Inflammatory macrophage (primary cell): ENCODE measurements at places on chromosomes 12 and 14.

- DNase-seq, result peak; percentile 13
These were observed 1193.7 kb downstream of the GALC start for GRCh38 chr14:86799244-86799647.

- no peak for DNase-seq
These were observed 139.6 kb downstream of the DYRK2 start for GRCh38 chr12:67788118-67788517.

DNA sequence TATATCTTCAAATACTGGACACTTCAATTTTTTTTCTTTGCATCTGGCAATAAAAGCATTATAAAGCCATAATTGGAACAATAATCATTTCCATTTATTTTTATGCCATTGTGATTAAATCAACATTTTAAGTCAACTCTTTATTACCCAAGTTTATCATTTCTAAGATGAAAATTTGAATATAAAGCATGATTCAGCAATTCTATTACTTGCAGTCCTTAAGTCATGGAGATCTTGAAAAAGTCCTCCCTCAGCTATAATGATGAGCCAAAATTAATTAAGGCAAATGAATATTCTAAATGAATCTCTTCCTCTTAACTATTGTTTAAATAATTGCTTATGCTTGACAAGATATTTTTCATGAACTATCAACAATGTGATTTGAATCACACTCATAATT is 65.7 kb downstream of the LIN7A start:
- no peak for DNase-seq

DNA sequence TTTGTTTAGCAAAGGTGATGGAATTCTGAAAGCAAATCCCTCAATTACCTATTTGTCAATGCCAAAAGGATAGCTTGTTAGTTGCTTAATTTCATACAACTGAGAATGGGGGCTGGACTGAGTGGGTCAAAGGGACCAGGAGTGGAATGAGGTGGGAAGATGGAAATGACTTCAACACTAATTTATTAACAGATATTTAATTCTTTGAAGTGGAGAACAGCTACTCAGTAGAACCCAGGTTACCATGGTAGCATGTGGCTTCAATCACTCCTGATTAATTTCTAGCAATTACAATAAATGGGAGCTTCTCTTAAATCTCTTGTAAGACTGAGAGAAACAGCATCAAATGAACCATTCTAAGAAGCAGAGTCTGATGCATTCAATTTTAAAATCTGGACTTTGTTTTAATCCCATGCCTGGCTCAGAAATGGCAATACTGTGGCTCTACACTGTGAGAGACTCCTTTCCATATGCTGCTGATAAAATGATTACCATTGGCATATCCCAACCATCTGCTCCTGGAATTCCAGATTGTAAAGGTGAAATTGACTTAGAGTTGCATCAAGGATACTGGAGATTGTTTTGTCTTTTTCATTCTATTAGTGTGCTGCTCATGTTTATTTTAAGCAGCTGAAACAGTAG is 607.8 kb downstream of the SNAPC1 start:
- no peak for DNase-seq

- no peak for DNase-seq
These were observed 67.8 kb downstream of the PELI2 start for GRCh38 chr14:56185992-56186391.

DNA sequence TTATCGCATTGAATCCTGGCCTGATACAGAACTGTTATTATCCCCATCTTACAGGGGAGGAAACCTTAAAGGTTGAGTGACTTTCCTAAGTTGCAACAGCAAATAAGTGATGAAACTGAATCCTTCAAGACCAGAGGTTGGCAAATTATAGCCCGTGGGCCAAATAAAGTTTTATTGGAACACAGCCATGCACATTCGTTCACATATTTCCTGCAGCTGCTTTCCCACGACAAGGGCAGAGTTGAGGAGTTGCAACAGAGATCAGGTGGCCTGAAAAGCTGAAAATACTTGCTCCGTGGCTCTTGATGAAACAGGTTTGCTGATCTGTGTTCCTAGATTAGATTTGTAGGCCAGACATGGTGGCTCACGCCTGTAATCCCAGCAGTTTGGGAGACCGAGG is 126.7 kb downstream of the PHETA1 start:
- peak; percentile 44 for DNase-seq

DNA sequence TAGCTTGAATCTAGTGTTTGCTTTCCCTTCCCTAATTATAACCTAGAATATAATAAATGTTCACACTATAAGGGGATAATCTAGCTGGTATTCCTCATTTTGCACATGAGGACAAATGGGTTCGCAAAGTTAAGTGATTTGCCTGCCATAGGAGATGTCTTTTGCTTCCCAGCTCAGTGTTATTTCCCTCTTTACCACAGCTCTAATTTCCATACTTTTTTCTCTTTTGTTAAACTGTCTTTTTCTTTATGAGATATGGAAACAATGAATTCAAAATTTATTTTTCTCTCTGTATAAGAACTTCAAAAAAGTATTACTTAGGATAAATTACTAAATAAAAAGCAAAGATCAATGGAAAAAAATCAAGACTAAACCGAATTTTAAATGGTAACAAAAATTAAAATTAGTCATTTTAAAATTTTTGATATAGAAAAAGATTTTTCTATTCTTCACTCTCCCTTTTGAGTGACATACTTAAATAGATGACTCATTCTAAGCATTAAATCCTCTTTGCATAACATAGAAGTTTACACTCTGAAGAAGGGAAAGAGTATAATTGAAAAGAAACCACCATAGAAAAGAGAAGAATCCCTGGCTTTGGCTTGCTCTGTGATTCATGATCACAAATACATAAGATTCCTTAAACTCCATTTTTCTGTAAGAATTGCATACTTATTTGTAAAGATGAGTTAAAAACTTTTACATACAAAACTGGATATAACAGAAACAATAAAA is 97.3 kb downstream of the INSM2 start:
- no peak for DNase-seq

DNA sequence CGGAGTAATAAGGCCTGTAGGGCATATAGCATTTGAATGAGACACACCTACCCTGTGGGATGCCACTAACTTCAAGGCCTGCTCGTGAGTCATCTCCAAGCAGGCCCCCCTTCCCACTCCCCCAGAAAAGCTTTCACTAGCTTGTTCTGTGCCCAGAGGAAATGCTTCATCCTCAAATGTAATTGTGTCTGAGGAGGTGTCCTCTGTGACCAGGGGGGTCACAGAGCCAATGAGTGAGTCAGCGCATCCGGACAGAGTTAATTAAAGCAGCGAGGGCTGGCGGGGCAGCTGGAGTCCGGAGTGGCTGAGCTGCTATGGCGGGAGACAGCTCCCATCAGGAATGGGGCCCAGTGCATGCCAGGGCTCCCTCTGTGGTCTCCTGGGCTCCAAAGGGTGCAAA is 27.0 kb upstream of the ESRRB start:
- no peak for DNase-seq
